ENCODE measurements at places on chromosomes 6 and 20.

DNA sequence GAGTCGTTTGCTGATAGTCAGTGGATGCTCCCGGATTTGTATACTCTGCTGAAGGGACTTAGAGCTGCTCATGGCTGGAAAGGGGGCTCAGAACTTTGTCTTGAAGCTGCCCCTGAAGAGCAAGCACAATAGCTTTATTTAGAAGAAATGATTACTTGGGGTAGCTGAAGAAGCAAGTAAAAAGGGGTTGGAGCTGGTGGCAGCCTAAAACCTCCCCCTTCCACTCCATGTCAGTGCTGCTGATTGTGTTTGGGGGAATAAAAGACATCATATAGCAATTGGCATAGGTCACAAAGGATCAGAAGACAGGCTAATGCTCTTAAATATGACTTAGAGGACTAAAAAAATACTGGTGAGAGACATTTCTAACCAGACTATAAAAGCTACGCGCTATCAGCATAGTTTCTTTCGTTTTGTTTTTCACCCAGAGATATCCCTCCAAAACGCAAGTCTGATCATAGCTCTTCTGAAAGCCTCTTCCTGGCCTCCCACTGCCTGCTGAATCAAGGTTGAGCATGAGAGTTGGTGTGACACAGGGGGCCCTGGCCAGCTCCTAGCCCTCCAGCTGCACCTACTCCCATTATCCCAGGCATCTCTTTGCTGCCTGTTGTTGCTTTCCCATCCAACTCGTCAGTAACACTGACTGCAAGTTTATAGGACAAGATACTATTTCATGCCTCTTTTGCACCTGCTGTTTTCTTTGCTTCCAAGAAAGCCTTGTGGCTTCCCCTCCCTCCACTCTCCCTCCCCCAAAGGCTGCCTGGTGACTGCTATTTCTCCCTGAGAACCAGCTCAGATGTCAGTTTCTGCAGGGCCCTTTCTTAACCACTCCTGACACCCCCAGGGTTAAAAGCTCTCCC lies 33.9 kb upstream of the SGK1 start:
- no peak for DNase-seq

DNA sequence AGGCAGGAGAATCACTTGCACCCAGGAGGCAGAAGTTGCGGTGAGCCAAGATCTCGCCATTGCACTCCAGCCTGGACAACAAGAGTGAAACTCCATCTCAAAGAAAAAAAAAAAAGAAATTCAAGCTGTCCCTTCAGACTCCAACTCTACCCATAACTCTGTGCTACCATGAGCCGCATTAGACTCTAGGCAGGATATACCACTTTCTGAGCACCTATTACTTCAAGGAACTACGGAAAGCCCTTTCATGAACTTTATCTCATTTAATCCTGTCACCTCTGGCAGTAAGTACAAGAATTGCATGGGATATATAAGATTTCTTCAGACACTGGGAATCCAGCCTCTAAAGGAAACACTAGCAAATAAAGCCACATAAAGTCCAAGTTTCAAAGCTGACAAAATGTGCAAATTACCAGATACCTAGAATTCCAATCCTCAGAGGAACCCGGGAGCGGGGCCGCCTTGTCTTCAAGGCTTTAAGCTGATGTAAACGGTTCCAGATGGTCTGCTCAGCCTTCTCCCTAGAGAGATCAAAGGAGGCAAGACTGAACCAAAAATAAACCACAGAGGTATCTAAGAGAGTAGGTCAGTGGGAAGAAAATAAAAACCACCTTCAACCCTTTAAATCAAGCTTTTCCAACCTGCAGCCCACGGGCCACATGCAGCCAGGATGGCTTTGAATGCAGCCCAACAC lies 9.4 kb downstream of the CDK5RAP1 start:
- no peak for DNase-seq

- no peak for DNase-seq
These were observed 504.0 kb downstream of the RFPL4B start for GRCh38 chr6:112851146-112851545.

DNA sequence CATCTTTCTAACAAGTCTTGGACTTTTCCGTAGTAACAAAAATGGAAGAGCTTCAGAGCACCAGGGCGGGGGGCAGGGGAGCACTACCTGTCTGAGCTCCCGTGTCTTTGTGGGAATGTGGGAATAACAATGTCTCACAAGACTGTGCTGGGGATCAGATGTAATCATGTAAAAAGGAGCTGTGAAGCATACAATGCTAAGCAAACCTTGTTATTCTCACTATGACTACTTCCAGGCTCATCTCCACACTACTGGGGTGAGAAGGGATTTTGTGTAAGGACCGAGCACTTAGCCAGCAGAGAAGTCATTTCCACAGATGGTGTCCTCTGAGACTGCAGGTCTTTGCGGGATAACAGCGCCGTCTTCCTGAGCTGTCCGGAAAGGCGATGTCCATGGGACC lies 27.1 kb downstream of the PRR18 start:
- DNase-seq = no peak

DNA sequence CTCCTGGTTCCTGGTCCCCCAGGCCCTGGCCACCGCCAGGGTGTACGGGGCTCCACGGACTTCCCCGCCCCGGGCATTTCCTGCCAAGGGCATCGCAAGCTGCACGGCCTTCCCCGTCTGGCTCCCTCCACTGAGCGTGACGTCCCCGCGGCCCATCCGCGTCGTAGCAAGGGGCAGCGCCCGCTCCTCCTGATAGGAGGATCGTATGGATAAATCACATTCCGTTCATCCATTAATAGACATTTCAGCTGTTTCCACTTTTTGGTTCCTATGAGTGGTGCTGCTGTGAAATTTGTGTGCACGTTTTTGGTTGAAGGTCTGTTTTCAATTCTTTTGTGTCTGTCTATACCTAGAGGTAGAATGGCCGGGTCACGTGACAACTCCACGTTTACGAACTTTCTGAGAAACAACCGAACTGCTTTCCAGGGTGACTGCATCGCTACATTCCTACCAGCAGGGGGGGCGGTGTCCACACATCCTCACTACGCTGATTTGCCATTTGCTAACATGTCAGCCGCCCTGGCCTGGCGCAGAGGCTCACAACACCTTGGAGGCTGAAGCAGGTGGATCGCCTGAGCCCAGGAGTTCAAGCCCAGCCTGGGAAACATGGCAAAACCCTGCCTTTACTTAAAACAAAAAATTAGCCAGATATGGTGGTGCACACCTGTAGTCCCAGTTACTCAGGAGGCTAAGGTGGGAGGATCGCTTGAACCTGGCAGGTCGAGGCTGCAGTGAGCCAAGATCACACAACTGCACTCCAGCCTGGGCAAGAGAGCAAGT lies 37.7 kb downstream of the KCNQ2 start:
- peak; percentile 61 for DNase-seq

Measured in M059J (cell line).